T-helper 17 cell (primary cell): ENCODE measurements at places on chromosomes 7 and 10.

DNA sequence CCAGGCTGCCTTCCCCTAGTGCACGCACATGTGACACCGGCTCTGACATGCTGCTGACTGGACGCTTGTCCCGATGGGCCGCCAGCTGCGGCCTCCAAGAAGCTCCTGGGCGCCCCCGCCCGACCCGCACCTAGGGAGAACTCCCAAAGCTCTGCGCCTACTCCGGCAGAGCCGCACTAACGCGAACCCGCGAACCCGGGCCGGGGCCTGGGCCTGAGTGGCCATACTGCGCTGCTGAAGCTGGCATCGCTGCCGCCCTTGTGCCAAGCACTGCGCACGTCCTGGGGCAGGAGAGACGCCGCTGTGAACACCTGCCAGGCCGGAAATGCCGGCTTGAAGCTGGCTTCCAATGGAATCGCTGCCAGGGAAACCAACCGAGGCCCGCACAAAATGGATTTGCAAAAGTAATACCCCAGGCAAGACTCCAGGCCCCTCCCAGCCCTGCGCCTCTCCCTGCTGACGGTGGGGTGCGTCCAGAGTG lies 85.1 kb downstream of the WASHC2A start:
- DNase-seq, result no peak
- no peaks in the 10 kb centered on the region for H3K4me1 ChIP-seq
- no peak overlapping the region for H3K27ac ChIP-seq
- H3K36me3 ChIP-seq, result no peaks in the 10 kb centered on the region
- no peak overlapping the region for H3K4me3 ChIP-seq

DNA sequence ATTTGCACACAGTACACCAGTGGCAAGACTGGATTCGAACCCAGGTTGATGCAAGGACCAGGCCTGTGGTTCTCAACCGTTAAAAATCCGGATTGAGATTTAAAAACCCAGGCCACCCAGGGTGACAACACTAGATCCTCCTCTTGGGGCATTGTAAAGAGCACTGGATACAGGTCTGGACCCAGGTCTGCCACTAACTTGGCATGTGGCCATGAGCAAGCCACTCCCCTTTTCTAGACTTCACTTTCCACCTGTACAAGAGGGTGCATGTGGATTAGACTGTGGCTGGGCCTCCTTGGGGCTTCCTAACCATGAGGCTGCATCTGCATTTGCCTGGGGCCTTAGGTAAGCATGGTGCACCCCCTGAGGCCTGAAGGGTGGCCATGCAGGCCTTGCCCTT lies 21.7 kb upstream of the SLC29A3 start:
- H3K4me3 ChIP-seq, result no peak overlapping the region
- H3K36me3 ChIP-seq, result peaks cover 5% of the 10 kb centered on the region
- H3K27ac ChIP-seq, result no peak overlapping the region
- no peak for DNase-seq
- H3K4me1 ChIP-seq, result peaks cover 13% of the 10 kb centered on the region

DNA sequence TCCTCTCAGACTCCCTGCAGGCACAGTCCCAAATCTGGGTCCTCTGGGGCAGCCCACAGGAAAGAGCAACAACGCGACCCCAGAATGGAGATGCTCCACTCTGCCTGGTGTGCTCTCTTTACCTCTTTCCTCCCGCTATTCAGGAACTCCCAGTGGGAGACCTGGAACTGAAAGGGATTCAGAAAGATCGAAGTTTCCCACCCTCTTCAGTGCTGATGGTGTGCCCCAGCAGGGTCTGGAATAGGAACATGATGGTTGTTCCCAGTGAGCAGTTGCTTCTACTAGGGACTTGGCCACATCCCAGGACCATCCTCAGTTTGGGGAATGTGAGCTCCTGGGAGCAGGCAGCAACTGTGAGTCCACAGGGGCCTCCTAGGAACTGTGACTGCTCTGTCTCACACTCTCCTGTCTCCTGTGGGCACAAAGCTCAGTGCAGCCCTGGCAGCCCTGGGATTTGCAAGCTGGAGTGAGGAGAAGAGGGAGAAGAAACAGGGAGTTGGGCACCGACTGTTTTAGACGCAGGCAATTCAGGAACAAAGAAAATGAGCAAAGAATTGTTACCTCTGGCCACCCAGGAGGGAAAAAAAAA lies 17.9 kb downstream of the OR6V1 start:
- no peak overlapping the region for H3K4me3 ChIP-seq
- H3K4me1 ChIP-seq, result no peaks in the 10 kb centered on the region
- peaks cover 33% of the 10 kb centered on the region for H3K27me3 ChIP-seq
- DNase-seq, result no peak
- no peak overlapping the region for H3K27ac ChIP-seq

DNA sequence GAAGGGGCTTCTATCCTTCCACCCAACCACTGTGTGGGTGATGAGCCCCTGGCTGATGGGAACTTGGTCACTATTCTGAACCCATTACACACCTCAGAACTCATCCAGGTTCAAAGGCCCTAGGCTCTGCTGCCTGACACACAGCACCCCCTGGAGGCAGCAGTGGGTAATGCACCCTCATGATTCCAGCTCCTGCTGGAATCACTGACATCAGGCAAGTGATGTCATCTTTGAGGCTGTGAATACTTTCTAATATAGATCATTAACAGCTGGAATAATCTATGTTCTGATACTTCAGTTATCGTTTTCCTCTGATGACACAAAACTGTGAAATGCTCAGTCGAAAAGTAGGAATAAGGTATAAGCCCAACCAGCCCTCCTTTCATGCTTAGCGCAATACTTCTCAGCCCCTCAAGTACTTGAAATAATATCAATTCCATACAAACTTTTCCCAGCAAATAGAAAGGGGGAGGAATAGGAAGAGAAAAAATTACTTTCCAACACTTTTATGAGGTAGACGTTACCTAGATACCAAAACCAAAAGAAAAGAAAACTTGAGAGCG lies 7.5 kb upstream of the RBP3 start:
- peaks cover 51% of the 10 kb centered on the region for H3K27me3 ChIP-seq
- H3K36me3 ChIP-seq, result no peaks in the 10 kb centered on the region
- no peaks in the 10 kb centered on the region for H3K4me1 ChIP-seq

DNA sequence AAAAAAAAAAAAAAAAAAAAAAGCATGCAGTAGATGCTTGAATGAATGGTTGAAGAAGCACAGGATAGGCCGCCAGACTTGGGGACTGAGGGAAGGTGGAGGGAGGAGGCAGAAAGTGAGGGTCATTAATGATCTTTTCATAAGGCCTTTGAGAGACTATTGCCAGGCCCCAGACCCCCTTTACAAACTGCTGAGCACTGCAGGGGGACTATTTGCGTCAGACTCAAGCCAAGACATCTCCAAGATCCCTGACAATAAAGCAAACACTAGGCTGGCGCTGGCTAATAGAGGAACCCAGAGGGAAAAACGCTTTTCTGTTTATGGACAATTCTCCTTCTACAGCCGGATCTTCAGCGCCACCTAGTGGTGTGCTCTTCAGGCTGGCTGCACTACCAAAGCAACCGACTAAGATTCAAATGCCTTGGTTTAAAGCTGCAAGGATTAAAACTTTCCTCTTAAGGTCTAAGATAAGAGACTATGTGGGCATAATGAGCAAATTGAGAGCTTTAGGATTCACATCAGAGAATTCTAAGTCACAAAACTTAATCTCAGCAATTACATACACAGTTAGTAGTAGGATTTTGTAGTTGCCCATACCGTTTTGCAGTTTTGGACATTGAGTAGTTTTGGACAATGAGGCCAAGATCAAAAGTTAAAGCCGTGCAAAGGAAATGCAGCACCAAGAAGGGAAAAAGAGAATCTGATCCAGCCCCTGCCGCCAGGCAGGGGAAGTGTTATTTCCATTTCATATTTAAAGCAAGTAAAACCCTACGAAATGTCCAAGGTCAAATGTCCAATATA lies 17.9 kb upstream of the AGK start:
- peaks cover 56% of the 10 kb centered on the region for H3K27me3 ChIP-seq
- H3K4me1 ChIP-seq, result no peaks in the 10 kb centered on the region

GRCh38 chr7:111223802-111224253 lies 132.9 kb downstream of the LRRN3 start:
- no peak overlapping the region for H3K4me3 ChIP-seq
- DNase-seq, result no peak
- H3K27me3 ChIP-seq, result no peaks in the 10 kb centered on the region
